ENCODE measurements at places on chromosomes 16 and 17.

DNA sequence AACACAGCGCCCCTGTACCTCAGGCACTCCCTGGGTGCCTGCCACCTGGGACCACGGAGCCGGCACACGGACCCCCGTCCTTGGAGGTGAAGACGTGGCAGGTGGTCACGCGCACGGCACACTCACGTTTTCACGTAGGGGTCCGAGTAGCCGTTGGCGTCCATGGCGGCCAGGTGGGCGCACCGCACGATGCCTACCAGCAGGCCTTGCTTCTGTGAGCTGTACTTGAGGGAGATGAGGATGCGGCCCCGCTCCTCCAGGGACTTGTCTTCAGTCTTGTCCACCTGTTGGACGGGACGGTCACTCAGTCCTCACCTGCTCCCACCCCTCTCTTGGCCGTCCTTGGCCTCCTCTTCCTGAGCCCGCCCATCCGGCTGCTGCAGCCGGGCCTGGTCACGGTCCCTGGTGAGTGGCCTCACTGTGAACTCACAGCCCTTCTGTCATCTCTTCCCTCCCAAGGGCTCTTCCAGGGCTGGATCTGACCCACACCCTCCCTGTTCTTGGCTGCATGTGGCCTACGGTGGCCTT, 18.8 kb downstream of the SCGB1C2 start:
- DNase-seq: no peak

DNA sequence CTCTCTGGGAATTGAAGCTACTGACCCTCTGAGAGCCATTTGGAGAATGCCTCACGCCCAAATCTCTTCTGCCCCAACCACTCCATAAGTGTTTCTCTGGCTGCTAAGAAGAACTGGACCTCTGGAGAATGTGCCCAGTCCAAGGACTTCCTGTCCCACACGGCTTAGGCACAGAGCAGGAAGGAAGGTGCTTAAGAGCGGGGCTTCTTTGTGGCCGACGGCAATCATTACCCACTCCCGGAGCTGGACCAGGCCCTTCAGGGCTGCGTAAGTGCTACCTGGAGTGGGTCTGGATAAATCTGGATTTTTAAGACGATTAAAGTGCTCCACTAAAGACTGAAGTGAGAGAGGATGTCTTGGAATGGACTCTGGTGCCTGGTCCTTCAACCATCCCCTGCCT, 1.8 kb downstream of the CCDC42 start:
- DNase-seq: no peak

DNA sequence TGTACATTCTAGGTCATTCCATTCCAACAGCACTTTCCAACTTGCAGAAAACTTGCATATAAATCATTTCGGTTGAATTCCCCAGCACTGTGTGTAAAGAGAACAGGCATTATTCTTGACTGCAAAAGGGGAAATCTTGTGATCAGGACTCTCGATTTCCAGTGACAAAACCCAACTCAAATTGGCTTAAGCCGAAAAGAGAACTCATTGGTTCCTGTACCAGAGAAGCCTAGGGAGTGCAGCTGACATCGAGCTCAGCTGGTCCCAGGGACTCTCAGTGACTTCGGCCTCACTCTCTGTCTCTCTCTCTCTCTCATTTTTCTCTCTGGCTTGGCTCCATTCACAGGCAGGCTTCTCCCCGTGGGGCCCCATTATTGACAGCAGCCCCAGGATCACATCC, 30.7 kb downstream of the CD300LF start:
- DNase-seq: no peak

DNA sequence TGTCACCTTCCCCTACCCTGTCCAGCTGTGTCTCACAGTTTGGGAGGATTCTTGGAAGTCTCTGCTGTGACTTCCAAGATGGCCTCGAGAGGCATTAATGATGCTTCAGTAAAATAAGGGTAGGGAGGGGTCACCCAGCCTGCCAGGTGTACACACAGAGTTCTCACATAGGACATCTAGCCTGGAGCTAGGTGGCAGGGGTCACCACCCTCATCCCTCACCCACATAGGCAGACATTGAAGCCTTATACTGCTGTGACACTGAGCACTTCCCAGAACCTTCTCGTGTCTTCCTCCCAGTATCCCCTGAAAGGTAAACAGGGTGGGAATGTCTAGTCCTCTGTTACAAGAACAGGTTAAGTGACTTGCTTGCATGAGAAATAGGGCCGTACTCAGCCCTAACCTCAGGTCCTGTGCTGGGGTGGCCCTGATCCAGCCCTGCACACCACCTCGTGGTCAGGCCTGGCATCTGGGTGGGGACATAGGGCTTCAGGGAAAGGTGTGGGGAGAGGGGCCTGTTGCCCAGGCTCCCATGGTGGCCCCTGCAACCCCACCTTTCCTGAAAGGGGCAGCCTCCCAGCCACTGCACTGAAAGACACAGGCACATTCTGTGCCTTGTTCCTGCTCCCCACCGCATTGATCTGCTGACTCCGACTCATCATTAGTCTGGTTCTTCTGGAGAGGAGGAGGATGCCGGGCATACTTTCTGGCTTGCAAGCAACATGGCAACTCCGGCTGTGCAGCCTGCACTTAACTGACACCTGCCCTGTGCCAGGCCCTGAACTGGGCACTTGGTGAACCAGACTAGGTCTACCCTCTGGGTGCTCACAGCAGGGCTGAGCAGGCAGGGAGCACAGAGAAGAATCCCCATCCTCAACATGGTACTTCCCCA, 3.6 kb upstream of the MMP15 start:
- no peak for DNase-seq

DNA sequence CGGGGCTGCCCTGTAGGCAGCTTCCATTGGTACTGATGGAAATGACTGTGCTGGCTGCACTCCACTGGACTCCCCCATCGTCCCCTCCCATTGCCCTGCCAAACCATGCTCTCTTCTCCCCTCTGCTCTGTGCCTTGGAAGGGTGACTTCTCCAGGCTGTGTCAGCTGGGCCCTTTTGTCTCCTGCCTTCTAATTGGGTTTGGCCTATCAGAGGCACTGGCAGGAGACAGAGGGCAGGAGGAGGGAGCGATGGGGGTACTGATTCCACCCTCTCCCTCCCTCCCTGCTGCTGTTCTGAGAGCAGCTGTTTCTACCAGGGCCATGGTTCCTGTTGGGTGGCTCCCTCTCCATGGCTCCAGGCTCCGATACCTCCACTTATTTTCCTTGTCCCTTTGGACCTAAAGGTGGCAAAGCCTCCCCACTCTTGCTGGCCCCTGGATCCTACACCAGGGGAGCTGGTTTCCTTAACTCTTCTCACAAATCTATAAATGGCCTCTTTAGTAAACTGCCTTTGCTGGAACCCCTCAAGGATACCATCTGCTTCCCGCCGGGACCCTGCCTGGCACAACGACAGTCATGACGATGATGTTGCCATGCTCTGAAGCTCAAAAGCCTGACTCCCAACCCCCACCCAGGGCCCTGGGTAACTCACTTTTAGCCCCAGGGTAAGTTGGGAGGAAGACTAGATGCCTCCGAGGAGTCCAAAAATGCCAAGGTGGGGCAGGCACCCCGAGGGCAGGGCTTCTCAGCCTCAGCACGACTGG, 123.8 kb upstream of the RPL38 start:
- no peak for DNase-seq

GRCh38 chr17:30323262-30323894, 10.5 kb downstream of the TMIGD1 start:
- DNase-seq: peak; percentile 59

DNA sequence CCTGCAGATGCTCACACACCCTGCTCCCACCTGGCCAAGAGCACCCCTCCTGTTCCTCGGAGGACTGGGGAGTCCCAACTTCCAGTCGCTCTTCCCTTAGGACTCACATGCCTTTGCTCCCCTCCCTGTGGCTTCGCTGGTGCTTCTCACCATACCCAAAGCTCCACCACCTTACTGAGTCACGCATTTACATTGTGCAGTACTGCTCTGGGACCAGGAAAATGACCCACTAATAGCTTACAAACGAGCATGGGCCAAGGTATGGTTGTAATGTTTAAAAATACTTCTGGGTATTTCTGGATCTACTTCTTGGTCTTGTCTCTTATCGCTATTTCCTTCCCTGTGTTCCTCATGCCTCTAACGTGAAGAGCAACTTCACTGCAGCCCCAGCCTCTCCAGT, 41.0 kb upstream of the CDRT4 start:
- DNase-seq: no peak

DNA sequence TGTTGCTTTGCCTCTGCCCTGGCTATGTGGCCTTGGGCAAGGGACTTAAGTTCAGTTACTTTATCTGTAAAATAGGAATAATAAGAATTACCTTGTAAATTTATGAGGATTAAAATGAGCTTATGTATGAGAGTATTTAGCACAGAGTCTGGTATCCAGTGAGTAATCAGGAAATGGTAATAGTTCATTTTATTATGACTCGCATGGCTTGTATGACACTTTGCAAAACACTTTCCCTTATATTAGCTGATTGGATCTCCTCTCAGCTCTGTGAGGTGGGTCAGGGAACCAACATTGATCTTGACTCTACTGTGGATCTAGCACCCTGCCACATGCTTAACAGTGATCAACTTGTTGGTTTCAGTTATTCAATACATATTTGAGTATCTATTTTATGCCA, 8.3 kb upstream of the CDH3 start:
- no peak for DNase-seq

DNA sequence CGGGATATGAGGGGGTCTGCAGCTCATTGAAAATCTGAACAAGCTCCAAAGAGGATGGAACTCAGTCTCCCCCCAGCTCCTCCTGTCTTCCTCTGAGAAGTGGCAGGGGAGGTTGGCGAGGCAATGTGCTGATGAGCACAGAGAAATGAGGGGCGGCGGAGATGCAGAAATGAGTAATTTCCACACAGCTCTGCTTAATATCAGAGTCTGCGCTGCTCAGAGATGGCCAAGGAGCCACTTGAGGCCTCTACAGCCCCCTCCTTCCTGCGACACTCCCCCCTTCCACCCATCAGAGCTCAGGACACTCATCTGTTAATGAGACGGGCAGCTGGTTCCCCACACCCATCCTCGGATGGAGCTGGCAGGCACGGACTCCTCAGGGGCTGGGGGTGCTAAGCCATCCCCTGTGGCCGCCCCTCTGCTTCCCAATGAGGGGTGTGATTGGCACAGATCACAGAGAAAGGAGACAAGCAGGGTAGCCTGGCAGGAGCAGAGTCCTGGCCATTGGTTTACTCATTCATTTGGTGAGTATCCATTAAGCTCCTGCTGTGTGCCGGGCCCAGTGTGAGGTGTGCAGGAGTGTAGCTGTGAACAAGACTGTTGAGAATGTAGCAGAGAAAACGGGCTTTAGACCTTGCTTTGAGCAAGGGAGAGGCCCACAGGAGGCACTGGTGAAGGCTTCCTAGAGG, 12.7 kb upstream of the CRHR1 start:
- DNase-seq: no peak

DNA sequence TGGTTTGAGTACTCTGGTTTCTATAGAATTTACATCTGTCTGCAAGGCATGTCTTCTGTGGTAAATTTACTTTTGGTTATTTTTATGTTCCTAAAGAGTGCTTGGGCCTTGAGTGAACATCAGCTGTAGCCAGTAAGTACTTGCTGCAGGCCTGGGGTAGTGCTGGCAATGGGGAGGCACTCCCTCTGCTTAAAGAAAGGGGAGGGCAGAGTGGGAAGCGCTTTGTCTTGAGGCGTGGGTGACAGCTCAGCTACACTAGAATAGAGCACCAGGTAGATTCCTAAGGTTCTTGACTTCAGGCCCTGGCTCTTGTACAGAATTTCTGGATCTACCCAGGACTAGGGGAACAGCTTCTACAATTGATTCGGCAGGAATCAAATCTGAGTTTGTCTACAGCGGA, 50.6 kb downstream of the MPHOSPH6 start:
- DNase-seq: no peak

DNA sequence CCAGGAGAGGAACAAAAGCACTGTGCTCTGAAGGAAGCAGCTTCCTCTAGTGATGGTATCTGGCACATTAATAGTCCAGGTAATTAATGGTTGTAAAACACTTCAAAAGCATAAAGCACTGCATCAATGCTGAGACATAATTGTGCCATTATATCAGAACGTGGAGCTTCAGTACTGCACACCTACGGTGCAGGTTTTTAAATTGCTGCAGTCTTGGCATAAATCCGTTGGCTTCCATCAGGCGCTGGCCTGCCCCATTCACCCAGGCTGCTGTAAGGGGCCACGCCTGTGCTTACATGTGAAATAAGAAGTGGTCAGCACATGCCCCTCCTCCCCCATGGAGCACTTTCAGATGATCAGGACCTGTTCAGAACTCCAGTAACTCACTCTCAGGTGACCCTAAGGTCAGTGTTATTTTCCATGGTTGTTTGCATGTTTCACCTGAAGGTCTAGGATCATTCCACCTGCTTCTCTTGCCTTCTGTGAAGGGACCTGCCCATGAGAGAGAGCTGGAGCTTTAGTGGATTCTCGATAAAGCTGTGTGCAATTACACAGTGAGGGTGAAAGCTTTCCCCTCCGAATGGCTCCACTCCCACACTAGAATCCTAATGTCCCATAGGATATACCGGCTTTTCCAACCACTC, 345.3 kb downstream of the CA10 start:
- no peak for DNase-seq

GRCh38 chr17:6548034-6548433, 8.3 kb downstream of the PITPNM3 start:
- no peak for DNase-seq

GRCh38 chr16:24318680-24319079, 62.5 kb downstream of the CACNG3 start:
- DNase-seq: no peak

DNA sequence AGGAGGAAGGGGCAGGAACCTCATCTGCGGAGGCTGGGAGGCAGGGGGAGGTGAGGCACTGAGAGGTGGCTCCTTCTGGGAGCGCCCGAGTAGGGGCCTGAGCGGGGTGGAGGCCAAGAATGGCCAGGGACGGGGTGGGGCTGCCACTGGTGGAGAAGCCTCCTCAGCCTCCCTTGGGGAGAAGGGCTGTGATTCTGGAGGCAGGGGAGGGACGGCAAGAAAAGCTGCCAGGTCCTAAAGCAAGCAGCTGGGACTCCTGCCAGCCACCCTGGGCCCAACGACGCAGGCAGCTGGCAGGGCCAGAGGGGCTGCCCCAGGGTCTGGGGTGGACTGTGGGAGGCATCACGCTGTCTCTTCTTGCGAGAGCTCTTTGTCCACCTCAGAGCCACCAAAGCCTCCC, 12.7 kb upstream of the MLKL start:
- DNase-seq: no peak

DNA sequence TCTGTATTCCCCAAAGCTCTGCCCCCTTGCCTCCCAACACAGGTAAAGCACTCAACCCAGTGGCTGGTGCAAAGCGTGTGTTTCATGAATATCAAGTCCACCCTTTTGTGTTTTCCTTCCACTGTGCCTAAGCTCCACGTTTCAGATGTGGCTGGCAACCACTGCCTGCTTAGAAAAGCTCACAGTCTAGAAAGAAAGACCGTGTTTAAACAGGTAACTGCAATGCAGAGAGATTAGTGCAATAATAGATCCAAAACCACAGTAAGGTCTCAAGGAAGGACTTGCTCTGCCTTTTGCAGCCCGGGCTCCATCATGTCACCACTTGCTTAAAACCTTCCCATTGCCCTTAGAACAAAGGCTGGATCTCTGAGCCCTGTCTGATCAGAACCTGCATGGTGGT, 240.2 kb upstream of the C16orf82 start:
- no peak for DNase-seq

GRCh38 chr16:57868913-57869520, 66.7 kb upstream of the KIFC3 start:
- no peak for DNase-seq

- DNase-seq: no peak
Measured at GRCh38 chr17:7912927-7913524, 3.1 kb downstream of the RNF227 start.

- no peak for DNase-seq
Measured at GRCh38 chr16:21324267-21324666, 46.2 kb upstream of the CRYM start.
